ENCODE measurements at places on chromosomes 3 and 15.

GRCh38 chr3:126659915-126660886 is 5.3 kb upstream of the TXNRD3 start:
- no peak for DNase-seq

DNA sequence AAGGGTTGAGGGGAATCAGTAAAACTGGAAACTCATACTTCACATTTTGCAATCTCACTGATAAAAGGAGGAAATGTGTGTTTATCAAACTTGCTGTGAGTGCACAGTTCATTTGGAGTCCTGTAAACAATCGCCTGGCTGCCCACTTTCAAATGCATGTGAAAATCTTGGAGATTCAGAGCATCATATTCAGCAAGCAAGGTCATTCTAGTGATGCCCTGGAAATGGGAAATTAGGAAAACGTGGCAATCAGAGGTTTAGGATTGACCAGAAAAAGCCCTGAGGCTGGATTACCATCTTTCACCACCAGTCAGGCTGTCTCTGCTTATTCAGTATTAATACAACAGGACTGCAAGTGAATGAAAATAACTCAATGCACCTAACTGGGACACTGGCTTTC is 23.9 kb downstream of the DPH6 start:
- DNase-seq: no peak

GRCh38 chr3:59429198-59429597 is 379.4 kb upstream of the CFAP20DC start:
- peak; percentile 19 for DNase-seq

GRCh38 chr3:38755130-38755529 is 60.9 kb downstream of the SCN10A start:
- no peak for DNase-seq

GRCh38 chr15:68213991-68214837 is 9.1 kb upstream of the CALML4 start:
- DNase-seq: no peak

GRCh38 chr3:172931746-172932285 is 181.3 kb downstream of the ECT2 start:
- no peak for DNase-seq
